Stimulated activated CD4-positive, alpha-beta T cell treated with anti-CD3 and anti-CD28 coated beads, TNF-alpha, amount 100 ng/mL, for 4 hours (primary cell): ENCODE measurements at places on chromosomes 2 and 18.

DNA sequence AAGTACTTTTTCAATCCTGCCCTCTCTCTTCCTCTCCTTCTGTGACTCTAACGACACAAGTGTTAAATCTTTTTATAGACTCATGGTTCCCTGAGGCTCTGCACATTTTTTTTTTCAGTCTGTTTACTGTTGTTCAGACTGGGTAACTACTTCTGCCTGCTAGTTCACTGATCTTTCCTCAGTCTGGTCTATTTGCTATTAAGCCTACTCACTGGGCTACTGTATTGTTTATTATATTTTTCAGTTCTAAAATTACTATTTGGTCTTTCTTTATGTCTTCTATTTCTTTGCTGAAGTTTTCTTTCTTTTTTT, 21.3 kb downstream of the PPP3R1 start:
- no peak for DNase-seq

DNA sequence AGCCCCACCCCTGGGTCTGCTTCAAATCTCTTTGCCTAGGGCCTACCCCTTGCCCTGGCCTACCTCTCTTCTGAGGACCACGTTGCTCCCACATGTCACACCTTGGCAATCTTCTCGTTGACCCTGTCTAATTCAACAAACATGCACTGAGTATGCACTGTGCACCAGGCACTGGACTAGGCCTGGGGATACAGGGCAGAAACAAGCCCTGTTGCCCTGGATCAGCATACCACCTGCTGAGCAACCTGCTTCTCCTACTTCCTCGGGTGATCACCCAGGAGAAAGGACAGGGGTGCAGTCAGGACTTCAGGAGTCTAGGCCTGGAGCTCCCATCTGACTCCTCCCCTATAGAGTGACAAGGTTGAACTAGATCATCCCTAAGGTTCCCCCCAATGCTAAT, 9.7 kb downstream of the WNT10A start:
- DNase-seq, result no peak

DNA sequence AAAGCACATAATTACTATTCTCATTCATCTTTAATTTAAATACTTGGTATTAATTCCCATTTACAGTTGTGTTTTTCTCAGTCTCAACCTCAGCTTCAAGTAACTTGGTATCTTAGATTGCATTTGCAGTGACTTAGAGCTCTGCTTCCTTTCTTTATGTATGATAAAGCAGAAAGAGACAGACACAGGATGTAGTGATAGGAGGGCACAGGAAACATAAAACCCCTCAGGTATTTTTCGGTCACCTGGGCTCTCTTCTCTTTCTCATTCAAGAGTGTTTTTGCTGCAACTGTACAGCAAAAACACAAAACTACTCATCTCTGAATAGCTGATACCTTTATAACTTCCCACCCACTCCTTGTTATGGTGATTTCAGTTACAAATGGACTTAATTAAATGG, 83.1 kb downstream of the KCTD18 start:
- DNase-seq, result no peak

GRCh38 chr2:210480079-210480478, 3.5 kb upstream of the LANCL1 start:
- no peak for DNase-seq

- DNase-seq, result no peak
Measured at GRCh38 chr2:197869041-197869440, 64.6 kb downstream of the PLCL1 start.

- no peak for DNase-seq
Measured at GRCh38 chr2:7780321-7780720, 863.1 kb downstream of the RNF144A start.

GRCh38 chr2:157952558-157952957, 76.4 kb upstream of the ACVR1 start:
- DNase-seq, result no peak

DNA sequence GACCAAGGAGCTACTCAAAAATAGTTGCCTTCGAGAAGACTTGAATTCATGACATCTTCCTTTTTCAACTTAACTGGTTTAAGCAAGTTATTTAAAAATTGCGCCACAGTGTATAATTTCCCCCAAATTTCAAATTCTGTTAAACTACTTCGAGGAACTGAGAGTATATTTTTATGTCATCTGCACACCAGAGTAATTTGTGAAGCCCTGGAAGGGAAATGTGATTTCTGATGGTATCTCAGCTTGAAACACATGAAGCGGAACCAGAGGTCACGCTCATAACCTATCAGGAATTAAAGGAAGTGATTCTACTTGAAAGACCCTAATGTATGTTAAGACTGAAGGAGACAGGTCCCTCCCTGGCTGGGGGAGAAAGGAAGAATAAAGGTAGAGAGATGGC, 33.9 kb upstream of the DARS1 start:
- no peak for DNase-seq

DNA sequence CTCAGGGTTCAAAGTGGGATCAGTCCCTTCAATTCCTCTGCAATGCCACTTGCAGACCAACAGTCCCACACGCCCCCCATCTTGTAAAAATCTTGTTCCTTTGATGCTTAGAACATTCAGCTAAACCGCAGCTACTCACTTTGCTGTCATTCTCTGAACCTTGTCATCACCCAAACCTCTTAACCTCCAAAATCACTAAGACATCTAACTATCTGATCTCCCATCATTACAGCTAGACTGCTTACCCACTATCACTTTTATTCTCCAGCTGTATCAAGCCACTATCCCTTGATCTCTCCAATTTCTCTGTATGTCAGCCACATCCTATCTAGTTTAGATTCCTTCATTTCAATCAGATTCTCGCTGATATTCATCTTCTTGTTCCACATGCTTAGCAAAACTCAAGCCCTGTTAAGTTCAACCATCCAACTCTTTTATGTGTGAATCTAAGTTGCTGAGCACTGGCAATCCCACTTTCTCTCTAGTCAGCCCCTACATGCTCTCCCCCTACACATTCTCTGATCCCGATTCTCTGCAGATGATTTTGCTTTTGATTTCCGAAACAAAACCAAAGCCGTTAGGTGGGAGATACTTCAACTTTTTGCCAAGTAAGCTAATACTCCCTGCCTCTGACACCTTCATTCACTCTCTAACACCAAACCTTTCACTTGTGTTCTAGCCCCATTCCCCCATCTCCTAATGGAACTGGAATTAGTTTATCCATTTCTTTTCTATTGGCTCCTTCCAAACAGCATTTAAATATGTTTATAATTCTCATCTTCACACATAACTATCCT, 4.6 kb downstream of the GTF3C2 start:
- DNase-seq, result no peak

- no peak for DNase-seq
Measured at GRCh38 chr2:203599509-203599908, 64.4 kb upstream of the RAPH1 start.

GRCh38 chr2:62325398-62325797, 129.5 kb downstream of the B3GNT2 start:
- no peak for DNase-seq

GRCh38 chr2:80292474-80292873, 12.1 kb downstream of the LRRTM1 start:
- no peak for DNase-seq

GRCh38 chr2:104572834-104573233, 281.1 kb upstream of the POU3F3 start:
- DNase-seq, result no peak

DNA sequence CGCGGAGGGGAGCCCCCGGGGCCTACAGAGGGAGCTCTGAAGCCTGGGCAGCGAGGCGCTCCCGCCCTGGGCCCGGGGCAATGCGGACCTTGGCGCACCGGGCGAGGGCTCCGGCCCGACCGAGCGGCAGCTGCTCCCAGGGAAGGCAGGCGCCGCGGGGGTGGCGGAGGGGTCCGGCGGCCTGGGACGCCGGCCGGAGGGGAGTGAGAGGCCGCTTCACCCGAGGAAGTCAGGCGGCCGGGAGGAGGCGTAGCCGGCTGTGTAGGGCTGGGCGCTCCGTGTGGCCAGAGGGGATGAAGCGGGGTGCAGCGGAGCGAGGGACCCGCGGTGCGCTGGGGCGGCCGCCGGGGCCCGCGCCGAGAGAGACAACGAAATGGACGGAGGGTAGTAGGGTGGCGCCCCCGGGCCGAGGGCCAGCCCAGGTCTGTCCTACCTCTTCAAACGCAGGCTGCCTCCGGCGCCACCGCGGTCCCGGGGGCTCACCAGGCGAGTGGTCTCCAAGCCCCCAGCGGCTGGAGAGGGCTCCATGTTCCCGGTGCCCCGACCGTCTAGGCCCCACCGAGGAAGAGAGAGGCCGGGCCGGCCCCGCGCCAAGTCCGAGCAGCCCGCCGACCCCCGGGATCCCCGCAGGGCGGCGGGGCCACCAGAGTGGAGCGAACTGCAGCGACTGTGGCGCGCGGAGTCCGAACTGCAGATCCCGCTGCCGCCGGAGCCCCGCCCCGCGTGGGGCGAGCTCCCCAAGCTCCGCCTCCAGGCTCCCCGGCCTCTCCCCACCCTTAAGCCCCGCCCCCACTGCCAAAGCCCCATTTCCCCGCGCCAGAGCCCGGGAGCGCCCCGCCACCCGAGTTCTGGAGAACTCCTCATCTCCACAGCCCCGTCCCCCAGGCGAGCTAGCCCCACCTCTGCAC, at the start of gene SLC30A3:
Gene SLC30A3, minus strand, starts transcription at position 669 of the 908 bp plus-strand sequence. Its CDS starts 141 bp downstream, at position 528.
- DNase-seq, result peak; percentile 51

DNA sequence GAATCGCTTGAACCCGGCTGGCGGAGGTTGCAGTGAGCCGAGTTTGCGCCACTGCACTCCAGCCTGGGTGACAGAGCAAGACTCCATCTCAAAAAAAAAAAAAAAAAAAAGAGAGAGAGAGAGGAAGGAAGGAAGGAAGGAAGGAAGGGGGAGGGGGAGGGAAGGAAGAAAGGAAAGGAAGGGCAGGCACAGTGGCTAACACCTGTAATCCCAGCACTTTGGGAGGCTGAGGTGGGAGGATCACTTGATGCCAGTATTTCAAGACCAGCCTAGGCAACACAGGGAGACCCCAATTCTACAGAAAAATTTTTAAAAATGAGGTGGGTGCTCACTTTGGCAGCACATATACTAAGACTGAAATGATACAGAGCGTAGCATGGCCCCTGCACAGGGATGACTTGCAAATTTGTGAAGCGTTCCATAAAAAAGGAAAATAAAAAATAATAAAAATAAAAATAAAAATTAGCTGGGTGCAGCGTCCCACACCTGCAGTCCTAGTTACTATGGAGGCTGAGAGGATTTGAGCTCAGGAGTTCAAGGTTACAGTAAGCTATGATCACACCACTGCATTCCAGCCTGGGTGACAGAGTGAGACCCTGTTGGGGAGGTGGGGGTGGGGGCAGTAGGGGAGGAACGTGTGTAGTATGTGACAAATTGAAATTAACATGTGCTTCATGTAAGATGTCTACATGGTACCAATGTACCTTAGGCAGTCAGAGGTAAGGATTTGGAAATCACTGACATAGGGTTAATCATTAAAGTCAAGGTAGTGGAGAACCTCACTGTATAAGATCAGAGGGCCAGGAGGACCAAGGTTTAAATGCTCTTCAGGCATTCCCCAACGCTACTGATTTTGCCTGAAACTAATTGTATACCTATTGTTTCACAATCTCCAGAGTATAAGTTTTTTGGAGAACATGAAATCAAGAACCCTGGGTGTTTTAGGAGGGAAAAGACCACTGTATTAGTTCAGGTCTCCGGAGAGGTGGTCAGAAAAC, 1.4 kb downstream of the WDCP start:
- no peak for DNase-seq

DNA sequence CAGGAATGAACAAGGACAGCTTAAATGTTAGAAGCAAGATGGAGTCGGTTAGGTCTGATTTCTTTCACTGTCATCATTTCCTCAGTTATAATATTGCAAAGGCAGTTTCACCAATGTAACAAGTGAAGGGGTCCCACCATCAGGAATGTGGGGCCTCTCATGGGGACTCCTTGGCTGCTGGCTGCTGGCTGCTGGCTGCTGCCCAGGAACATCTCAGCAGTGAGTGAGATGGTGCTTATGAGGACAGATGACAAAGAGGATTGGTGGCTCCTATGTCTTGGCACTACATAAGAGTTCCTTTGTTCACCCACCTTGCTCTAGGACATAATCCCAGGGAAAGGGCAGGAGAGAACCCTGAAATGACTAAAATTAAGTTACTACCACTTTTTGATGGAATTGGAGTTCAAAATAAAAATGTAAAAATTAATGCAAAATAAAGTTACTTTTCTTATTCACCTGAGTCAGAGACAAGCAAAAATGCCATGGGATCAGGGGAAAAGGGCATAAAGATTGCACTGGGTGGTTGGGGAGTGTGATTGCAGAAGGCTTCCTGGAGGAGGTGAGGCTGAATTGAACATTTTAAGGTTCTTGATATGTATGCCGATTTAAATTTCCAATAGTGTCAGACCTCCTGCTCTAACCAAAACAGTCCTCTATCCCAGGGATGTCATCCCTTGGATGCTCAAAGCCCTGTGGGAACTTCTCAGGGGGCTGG, 23.4 kb downstream of the TMEM177 start:
- DNase-seq, result no peak

DNA sequence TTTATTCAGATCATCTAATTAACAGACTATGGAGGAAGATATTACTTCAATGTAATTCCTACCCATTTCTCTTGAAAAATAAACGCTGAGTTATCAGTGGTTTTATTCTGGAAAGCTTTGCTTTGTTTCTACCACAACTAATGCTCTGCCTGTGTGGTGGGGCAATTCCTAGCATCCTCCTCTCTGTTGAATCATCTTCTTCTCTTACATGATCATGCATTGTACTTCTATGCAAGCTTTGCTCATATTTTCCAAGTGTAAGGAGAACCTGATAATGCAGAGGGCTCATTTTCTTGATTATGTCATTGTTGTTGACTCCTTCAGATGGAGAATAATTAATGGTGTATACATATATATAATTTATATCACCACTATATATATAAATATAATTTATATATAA, 46.7 kb downstream of the CCDC195 start:
- no peak for DNase-seq

DNA sequence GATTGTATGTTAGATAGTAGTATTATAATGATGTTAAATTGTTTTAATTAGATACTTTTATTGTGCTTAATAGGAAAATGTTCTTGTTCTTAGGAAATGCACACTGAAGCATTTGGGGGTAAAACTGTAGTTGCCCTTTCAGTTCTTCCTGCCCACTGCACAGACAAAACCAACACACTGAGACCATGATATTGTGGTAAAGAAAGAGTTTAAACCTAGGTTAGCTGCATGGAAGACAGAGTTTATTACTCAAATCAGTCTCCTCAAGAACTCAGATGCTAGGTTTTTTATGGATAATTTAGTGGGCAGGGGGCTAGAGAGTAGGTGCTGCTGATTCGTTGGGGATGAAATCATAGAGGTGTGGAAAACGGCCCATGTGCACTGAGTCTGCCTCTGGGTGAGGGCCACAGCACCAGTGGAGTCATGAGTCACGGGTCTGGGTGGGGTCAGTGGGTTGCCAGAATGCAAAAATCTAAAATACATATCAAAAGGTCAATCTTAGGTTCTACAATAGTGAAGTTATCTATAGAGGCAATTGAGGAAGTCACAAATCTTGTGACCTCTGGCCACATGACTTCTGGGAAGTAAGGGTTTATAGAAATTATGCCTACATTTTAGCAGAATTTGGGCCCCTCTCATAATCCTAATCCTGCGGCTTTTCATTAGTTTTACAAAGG, 283.4 kb upstream of the FBXO11 start:
- DNase-seq, result no peak

GRCh38 chr18:79873449-79874110, 75.8 kb downstream of the KCNG2 start:
- no peak for DNase-seq

GRCh38 chr2:146978577-146979555, 866.0 kb upstream of the ACVR2A start:
- DNase-seq, result no peak

GRCh38 chr2:67329513-67329912, 67.6 kb upstream of the ETAA1 start:
- no peak for DNase-seq

GRCh38 chr2:32277363-32277673, 386 bp upstream of the YIPF4 start:
- no peak for DNase-seq
